ENCODE measurements at places on chromosomes 3 and 15.

GRCh38 chr3:196020373-196020772, 61.5 kb downstream of the TFRC start:
- no peak for DNase-seq

- no peak for DNase-seq
Measured at GRCh38 chr15:91624353-91624968, 229.0 kb upstream of the SLCO3A1 start.

- DNase-seq, result no peak
Measured at GRCh38 chr3:188421836-188422540, 268.0 kb downstream of the LPP start.

DNA sequence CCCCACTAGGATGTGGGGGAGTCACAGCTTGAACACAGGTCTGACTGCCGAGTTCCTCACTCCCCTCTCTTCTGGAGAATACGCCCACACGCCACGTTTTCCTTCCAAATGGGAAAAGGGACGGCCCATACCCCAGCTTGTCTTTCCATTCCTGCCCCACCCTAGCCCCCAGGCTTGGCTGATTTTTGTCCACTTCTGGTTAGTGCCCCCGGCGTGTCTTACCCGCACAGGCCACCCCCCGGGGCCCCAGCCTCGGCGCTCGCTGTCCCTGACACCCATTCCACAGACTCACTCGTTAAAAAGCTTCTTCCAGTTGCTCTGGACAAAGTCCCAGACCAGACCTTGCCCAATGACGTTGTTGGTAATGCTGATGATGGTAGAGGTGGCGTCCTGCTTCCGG, 14.5 kb downstream of the MESP2 start:
- no peak for DNase-seq

DNA sequence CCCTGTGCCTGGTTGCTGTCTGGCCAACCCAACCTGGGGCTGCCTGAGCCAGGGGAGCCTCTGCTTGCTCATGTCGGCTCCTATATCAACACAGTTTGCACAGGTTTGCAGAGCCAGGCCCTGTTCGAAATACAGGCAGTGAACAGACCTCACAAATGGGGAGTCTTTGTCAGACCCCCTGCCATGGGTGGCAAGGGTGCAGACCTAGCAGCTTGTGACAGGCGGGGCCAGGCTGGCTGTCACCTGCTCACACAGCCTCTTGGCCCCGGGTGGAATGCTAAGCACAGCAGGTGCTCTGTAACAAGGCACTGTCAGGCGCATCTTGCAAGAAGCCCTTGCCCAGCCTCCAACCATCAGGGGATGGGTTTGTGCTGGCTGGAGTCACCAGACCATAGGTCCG, 47.3 kb downstream of the BDH1 start:
- DNase-seq, result no peak

DNA sequence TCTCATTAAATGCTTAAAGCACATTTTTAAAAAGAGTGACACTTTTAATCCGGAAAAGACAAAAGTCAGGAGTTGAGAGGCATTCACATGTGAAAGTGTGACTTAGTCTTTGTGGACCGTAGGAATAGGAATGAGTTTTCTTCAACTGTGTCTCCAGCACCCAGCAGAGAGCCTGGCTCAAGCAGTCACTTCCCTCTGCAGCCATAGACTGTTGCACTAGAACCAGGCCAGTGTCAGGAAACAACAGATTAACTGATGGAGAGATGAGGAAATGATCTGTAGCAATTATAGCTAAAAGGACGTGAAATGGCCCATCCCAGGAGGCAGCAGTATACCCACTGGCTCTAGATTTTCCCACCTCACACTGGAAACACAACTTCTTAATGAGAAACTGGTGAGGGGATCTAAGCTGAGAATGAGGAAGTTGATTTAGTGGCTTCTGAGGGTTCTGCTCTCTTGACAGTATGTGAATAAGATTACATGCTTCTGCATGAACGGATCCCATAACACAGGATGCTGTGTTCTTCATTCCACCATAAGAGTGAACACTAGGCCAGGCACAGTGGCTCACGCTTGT, 19.8 kb downstream of the CFAP92 start:
- DNase-seq, result no peak

DNA sequence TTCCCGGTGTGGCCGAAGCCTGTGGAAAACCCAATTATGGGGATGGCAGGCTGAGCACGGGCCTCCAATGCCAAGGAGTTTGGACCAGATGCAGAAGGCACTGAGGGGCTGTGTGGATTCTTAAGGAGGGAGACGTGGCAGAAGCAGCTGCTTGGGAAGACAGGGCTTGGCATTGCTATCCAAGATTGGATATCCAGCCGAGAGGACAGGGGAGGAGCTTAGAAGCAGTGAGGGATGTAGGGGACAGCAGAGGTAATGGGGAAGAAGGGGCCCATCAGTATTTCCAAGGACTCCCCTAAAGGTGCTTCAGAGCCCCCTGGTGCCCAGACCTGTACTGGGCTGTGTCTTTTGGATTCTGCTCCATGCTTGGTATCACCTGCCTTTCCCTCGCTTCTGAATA, 112.8 kb upstream of the TLE3 start:
- no peak for DNase-seq

- no peak for DNase-seq
Measured at GRCh38 chr15:49430046-49430445, 7.0 kb downstream of the FGF7 start.

DNA sequence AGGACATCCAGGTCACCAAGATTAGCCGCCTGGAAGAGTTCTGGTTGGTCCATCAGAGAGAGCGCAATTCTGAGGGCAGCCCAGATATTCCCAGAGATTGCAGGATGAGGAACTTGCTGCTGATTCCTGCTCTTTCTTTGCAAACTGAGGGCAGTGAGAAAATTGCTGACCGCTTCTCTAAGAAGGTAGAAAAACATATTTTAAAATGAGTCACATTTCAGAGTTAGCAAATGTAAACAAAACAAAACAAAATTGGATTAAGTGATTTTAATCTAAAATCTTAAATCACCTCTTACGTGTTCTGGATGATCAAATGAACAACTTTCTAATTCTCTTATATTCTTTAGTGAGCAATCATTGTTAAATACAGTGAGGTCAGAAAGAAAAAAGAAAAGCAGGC, 149.0 kb downstream of the USP13 start:
- DNase-seq, result no peak

DNA sequence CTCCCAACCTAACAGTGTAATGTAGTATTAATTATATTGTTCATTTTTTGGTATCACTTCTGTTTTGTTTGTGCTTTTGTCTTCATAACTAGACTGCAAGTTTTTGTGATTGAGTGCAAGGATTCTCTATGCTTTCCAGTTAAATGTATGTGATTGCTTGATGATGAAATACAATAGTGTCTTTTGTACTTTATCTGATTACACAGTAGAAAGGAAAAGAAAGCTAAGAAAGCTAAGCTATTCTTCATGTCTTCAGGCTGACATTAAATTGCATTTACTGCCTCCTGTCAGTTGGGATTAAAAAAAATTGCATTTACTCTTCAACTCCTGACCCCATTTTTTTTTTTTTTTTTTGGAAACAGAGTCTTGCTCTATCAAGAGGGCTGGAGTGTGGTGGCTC, 28.5 kb downstream of the RTF1 start:
- DNase-seq, result no peak

GRCh38 chr3:12875857-12876836, 34.8 kb upstream of the RPL32 start:
- DNase-seq, result no peak

DNA sequence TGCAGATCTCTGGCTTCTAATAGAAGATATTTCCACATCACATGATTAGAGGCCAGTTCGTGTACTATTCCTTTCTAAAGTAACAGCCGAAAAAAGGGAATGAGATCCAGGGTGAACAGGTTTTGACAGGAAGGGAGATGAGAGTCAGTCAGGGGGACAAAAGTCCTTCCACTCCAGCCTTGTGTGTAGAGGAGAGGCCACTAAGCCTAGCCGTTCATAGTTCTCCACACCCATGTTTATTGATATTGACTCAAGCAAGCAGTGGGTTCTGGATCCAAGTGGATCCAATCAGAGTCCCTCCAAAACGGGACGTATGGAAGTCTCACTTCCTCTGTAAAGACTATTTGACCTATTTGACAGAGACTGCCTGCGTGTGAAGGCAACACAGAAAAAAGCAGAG, 80.4 kb upstream of the LRIG1 start:
- DNase-seq, result no peak

GRCh38 chr3:25096536-25096935, 331.5 kb upstream of the RARB start:
- DNase-seq, result no peak

GRCh38 chr3:84318273-84318809, 640.4 kb upstream of the CADM2 start:
- DNase-seq, result no peak

- no peak for DNase-seq
Measured at GRCh38 chr3:173253471-173253870, 112.4 kb upstream of the SPATA16 start.

DNA sequence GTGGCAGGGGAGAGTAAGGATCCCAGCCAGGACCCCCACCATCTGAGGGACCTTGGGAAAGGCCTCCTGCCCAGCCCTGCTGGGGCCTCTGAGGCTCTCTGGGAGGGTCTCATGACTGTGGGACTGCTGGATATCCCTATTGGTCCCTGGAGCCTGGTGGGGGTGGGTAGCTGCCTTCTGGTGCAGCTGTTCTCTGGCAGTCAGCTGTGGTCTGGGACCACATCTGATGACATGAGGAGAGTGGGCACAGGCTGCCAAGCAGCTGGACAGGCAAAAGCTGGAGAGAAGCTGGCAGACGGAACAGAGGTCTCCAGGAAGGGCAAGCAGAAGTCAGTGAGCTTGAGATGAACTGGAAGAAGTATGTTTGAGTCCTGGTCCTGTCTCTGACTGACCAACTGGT, 22.4 kb downstream of the PLEKHO2 start:
- no peak for DNase-seq

GRCh38 chr3:62167566-62168262, 205.6 kb downstream of the FEZF2 start:
- DNase-seq, result no peak

GRCh38 chr15:42849836-42850235, 70.7 kb downstream of the TTBK2 start:
- DNase-seq, result no peak

- DNase-seq, result no peak
Measured at GRCh38 chr3:193190146-193190786, 50.8 kb upstream of the PLAAT1 start.

- no peak for DNase-seq
Measured at GRCh38 chr3:36317915-36318314, 62.4 kb upstream of the STAC start.

GRCh38 chr3:9180764-9181117, 68.7 kb downstream of the SRGAP3 start:
- no peak for DNase-seq

GRCh38 chr3:112979244-112979832, 4.4 kb upstream of the CD200R1 start:
- no peak for DNase-seq

DNA sequence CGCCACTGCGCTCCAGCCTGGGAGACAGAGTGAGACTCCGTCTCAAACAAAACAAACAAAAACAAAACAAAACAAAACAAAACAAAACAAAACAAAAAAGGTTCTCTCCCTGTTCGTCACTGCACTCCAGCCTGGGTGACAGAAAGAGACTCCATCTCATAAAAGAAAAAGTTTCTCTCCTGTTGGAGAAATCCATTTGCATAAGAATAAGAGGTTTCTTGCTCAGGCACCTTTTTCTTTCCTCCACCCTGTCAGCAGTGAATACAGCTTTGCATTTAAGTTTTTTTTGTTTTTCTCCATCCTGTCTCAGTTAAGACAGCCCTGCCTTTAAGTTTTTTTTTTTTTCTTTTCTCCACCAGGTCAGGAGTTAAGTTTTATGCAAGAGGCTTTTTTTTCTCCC, 109.5 kb downstream of the DPH6 start:
- no peak for DNase-seq

DNA sequence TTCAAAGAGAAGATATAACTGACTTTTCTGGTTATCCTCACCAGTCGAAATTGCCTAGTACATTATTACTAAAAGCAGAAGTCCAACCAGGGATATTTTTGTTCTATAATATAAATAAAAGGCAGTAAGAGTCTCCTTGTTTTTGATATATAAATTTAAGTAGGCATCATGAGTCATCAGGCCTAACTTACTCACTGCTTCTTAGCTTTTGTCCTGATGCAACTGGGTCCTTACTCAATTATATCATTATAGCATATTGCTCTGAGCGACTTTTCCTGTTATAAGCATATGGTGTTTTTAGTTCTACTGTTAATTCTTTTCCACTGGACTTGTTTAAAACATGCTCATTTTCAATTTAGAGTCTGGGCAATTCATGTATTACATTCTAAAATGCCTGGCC, 910.1 kb downstream of the MCTP2 start:
- no peak for DNase-seq

GRCh38 chr3:11045536-11045935, 53.0 kb downstream of the SLC6A1 start:
- DNase-seq, result no peak

DNA sequence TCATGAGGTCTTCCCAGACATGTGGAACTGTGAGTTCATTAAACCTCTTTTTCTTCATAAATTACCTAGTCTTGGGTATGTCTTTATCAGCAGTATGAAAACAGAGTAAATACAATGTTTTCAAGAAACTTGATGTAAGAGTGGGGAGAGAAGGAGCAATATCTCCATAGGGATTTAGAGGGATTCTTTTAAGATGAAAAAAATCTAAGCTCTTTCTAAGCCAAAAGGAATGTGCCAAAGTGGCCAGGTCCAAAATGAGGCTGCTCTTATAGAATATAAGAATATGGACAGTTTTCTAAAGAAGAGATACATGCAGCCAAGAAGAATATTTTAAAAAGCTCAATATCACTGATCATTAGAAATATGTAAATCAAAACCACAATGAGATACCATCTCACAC, 23.9 kb upstream of the RYK start:
- DNase-seq, result no peak

- DNase-seq, result no peak
Measured at GRCh38 chr15:38781196-38781595, 216.6 kb upstream of the RASGRP1 start.

DNA sequence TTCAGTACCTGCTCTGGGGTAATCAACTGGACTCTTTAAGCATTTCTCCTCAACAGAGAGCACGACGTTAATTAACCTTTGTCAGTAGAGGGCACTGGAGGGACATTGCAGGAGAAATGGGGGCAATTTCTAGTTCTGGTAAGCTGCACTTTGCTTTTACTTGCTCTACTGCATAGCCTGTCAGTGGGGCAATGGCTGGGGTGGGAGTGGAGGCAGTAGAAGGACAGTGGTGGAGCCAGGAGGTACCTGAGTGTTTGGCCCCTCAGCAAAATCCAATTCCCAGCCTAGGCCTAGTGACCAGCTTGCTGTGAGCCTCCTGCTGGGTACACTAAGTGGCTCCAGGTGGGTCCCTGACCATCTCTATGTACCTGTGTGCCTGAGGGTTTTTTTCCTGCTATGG, 18.3 kb upstream of the MED12L start:
- DNase-seq, result no peak
